ENCODE measurements at places on chromosomes 5 and 9. TPM values are rescaled to one million over a fixed set of nuclear protein-coding genes. Genes with fewer than 3 reads are reported as not detected.

GRCh38 chr5:150052956-150053712 lies 33.2 kb downstream of the CSF1R start:
- H3K27me3 ChIP-seq = no peaks in the 10 kb centered on the region
- H3K4me3 ChIP-seq = no peak overlapping the region
- peak; percentile 73 for DNase-seq
- peak overlapping the region; percentile 62 for H3K27ac ChIP-seq

ACO1 gene
- 91.6 TPM for total RNA-seq

DNA sequence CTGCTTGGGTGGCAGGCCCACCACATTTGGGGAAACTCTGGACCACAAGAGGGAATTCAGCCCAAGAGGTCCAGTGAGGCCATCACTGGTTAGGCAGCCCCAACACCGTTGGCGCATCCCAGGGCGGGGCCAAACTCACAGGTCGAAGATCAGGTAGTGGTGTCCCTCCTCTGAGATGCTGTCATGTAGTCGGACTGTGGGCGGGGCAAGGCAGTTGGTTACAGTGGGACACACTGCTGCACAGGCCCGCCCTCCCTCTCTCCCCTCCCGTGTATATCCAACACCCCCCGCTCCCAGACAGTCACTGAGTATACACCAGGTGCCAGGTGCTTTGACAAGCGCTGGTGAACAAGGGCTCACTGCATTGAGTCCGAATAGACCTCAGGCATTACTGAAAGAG lies 32.1 kb downstream of the CAMK2A start:
- no peak overlapping the region for H3K4me3 ChIP-seq
- no peak overlapping the region for H3K27ac ChIP-seq
- no peaks in the 10 kb centered on the region for H3K4me1 ChIP-seq

DNA sequence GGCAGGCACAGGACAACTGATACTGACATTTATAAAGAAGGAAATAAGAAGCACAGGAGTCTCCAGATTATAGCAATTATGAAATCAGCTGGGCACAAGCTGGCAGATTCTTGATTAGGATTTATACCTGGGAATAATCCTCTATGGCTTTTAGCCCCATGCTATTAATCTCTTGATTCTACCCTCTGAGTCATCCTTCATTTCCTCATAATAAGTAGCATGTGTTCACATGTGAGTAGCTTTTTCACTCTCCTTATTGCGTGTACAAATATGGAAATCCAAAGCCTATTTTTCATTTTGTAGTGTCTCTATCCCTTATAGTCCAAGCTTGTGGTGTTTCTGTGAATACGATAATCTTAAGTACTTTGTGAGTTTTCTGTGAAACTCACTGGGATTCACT lies 185.0 kb upstream of the PRLR start:
- H3K4me3 ChIP-seq = no peak overlapping the region
- no peaks in the 10 kb centered on the region for H3K36me3 ChIP-seq
- H3K27ac ChIP-seq = no peak overlapping the region
- H3K4me1 ChIP-seq = no peaks in the 10 kb centered on the region

- peak; percentile 88 for DNase-seq
- H3K27ac ChIP-seq = no peak overlapping the region
- H3K4me1 ChIP-seq = peaks cover 7% of the 10 kb centered on the region
- H3K27me3 ChIP-seq = no peaks in the 10 kb centered on the region
Observed at GRCh38 chr5:112419986-112420864, 1.1 kb upstream of the EPB41L4A start.

DNA sequence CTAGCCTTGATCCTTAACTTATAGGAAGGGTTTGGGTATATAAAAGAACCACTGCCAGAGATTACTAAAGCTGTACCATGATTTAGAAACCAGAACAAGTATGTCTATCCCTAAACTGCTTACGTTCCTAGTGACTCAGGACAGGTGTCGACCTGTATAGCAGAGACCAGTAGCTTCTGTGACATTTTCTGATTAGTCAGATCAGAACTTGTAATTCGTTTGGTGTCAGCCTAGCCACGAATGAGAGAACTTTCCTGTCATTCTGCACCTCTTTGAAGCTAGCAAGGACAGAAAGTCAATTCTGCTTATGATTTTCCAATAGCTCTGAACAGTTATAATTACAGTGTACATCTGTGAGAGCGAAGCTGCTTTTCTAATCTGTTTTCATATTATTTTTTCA lies 39.5 kb downstream of the PRKACG start:
- DNase-seq = no peak
- H3K27me3 ChIP-seq = no peaks in the 10 kb centered on the region
- H3K4me1 ChIP-seq = peaks cover 9% of the 10 kb centered on the region
- peak overlapping the region; percentile 12 for H3K4me3 ChIP-seq
- H3K27ac ChIP-seq = peak overlapping the region; percentile 61

DNA sequence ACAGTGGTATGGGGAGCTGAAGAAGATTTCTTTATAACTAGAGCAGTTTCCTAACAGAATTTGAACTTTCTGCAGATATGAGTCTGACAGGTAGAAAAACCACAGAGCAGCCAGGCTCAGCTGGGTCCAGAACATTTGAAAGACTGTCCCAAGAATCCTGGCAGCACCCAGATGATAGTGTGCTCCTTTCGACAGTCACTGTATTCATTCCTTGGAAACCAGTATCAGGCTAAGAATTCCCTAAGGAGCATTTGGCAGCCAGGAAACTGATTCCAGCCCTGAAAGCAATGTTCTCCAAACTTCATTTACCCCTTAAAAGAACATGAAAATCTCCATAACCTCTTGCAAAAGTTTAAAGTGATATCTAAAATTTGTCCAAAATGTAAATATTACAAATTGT lies 123.0 kb upstream of the MTAP start:
- peaks cover 5% of the 10 kb centered on the region for H3K27me3 ChIP-seq
- no peak overlapping the region for H3K4me3 ChIP-seq
- no peaks in the 10 kb centered on the region for H3K4me1 ChIP-seq
- no peak overlapping the region for H3K27ac ChIP-seq

CFAP90 gene
- total RNA-seq = 0.36 TPM

- H3K4me3 ChIP-seq = no peak overlapping the region
- H3K4me1 ChIP-seq = no peaks in the 10 kb centered on the region
- peaks cover 2% of the 10 kb centered on the region for H3K27me3 ChIP-seq
- DNase-seq = no peak
- H3K36me3 ChIP-seq = no peaks in the 10 kb centered on the region
Observed at GRCh38 chr9:122186777-122187470, 27.2 kb downstream of the MORN5 start.

- no peak overlapping the region for H3K27ac ChIP-seq
- H3K36me3 ChIP-seq = no peaks in the 10 kb centered on the region
- DNase-seq = no peak
- peaks cover 6% of the 10 kb centered on the region for H3K4me1 ChIP-seq
- H3K27me3 ChIP-seq = no peaks in the 10 kb centered on the region
Observed at GRCh38 chr9:98150721-98151120, 31.7 kb upstream of the TRIM14 start.

DNA sequence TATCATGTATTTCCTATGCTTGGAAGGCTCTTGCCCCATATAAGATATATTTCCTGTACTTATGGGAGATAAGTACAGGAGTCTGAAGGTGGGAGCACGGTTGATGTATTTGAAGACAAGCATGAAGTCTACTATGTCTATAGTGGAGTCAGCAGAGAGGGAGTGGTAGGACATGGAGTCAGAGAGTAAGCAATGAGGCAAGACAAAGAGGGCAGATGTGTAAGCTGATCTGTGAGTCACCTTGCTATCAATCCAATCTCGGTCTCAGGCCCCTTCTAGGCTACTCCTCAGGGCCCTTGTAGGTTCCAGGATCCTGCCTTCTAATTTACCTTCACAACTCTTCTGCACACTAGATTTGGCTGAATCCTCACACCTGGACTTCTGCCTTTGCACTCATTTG lies 105.5 kb downstream of the MACIR start:
- no peak overlapping the region for H3K27ac ChIP-seq
- H3K27me3 ChIP-seq = no peaks in the 10 kb centered on the region

GRCh38 chr5:120535900-120536299 lies 71.8 kb downstream of the PRR16 start:
- no peaks in the 10 kb centered on the region for H3K4me1 ChIP-seq
- no peak for DNase-seq
- H3K27ac ChIP-seq = no peak overlapping the region
- H3K36me3 ChIP-seq = no peaks in the 10 kb centered on the region
- H3K4me3 ChIP-seq = no peak overlapping the region

PTPN3 gene
- 1.6 TPM for total RNA-seq

DNA sequence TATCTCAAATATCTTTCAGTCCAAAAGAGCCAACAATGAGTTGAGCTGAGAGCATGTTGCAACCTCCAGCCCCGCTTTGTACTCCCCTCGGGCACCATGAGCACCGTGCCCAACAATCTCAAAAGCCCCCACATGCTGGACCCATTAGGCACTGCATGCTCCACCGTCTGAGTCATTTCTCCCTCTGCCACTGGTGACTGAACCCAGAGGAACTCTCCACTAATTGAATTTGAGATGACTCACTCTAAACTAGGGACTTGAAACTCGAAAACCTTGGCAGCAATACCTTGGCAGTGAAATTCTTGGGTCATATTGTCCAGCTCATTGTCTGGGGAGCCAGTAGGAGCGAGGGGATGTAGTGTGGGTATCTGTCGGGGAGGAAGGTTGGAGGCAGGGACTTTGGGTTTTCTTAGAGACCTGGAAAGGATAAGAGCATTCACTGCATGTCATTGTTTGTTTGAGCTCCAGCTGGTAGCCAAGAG lies 49.9 kb upstream of the SLIT3 start:
- no peaks in the 10 kb centered on the region for H3K36me3 ChIP-seq
- H3K27ac ChIP-seq = no peak overlapping the region
- H3K27me3 ChIP-seq = no peaks in the 10 kb centered on the region
- H3K4me3 ChIP-seq = no peak overlapping the region

DNA sequence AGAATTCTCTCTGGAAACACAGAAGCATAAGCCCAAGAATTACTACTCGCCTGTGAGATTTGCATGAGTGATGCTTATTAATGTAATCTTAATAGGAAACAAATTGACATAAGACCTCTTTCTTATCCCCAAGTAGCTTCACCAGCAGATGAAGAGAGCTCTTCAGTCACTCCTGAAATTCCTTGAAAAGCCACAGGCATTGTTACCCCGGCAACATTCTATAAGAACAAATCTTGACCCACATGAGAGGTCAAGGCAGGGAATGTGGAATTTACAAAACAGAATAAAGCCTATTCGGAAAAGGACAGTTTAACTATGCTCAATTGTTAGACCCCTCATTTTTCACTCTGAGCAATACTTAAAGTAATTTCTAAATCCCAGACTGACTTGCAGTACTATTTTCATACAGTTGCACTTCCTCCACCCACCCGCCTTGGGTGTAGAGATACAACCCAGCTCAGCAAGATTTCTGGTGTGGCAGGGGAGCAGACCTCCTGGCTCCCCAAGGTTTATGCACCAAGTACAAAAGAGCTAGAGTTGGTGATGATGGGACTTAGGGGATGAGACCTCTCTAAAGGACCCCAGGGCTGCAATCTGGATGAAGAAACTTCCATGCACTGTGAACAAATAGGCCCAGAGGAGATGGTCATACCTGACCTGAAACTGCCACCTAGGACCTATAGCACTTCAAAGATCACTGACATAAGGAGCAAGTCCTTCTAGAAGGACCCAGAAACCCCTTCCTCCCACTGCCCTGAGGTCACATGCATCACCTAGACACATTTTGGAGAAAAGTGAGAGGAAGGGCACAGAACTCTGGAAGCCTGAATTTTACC lies 242.1 kb downstream of the ZNF608 start:
- no peak overlapping the region for H3K4me3 ChIP-seq
- DNase-seq = no peak
- H3K4me1 ChIP-seq = no peaks in the 10 kb centered on the region
- no peaks in the 10 kb centered on the region for H3K27me3 ChIP-seq

- no peaks in the 10 kb centered on the region for H3K27me3 ChIP-seq
- no peaks in the 10 kb centered on the region for H3K36me3 ChIP-seq
- H3K4me1 ChIP-seq = peaks cover 6% of the 10 kb centered on the region
- DNase-seq = no peak
Observed at GRCh38 chr5:116438979-116439554, 135.6 kb downstream of the SEMA6A start.

OBP2B gene
- not detected for total RNA-seq

ABO gene
- 16.2 TPM for total RNA-seq

DNA sequence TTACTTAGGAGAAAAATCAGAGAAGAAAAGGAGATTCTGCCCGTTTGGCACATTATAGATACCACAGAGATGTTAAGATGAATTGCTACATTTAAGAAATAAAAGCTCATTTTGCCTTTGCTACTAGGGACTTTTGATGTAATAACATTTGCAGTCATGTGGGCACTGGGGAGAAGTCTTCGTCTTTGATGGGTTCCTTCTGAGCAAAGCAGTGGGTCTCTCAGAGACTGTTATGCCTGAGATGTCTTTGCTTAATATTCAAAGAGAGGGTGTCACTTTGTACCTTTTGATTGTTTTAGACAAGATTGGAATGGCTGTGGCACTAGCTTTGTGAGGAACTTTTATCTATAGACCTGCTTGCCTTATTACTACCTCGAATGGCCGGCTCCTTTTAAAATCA lies 25.0 kb downstream of the SLC25A25 start:
- no peak for DNase-seq
- peak overlapping the region; percentile 96 for H3K27ac ChIP-seq
- H3K27me3 ChIP-seq = no peaks in the 10 kb centered on the region
- no peaks in the 10 kb centered on the region for H3K36me3 ChIP-seq

DNA sequence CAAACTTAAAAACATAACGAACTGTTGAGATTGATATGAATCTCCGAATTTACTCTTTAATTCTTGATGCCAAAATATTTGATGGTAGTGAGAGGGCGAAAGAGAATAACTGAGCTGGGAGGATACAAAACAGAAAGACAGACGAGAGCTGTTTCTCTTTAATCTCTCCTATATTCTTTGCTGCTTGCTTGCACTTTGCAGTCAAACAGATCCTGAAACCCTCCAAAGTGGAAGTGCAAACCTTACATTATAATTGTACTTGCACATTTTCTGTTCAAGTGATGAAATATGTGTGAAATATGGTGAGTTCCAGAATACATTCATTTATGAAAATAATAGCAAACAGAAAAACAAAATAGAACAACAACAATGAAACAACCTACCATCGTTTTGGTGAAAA lies 63.8 kb downstream of the PAM start:
- H3K27ac ChIP-seq = no peak overlapping the region
- H3K4me3 ChIP-seq = no peak overlapping the region
- no peaks in the 10 kb centered on the region for H3K27me3 ChIP-seq
- DNase-seq = no peak
- no peaks in the 10 kb centered on the region for H3K36me3 ChIP-seq

DNA sequence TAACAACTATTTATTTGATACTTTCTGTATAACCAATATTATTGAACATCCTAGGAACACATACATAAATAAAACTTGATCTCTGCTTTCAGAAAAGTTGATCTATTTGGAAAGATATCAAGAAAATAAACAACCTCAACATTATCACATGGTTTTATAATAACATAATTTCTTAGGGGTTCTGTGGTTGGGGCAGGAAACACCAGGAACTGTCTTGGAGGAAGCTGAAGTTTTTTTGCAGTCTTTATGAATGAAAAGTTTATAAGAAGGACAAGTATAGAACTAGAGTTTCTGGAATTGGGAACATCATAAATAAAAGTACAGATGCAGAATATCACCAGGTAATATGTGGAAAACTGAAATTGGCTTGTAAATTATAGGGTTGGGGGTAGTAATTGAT lies 296.1 kb downstream of the TAF11L14 start:
- no peak overlapping the region for H3K4me3 ChIP-seq
- H3K36me3 ChIP-seq = no peaks in the 10 kb centered on the region
- no peak overlapping the region for H3K27ac ChIP-seq
- no peaks in the 10 kb centered on the region for H3K4me1 ChIP-seq
- no peak for DNase-seq
- no peaks in the 10 kb centered on the region for H3K27me3 ChIP-seq

GRCh38 chr9:1231998-1232919 lies 182.1 kb downstream of the DMRT2 start:
- peak; percentile 35 for DNase-seq
- H3K4me3 ChIP-seq = no peak overlapping the region
- H3K4me1 ChIP-seq = no peaks in the 10 kb centered on the region
- no peak overlapping the region for H3K27ac ChIP-seq
- no peaks in the 10 kb centered on the region for H3K36me3 ChIP-seq

HMMR gene
- 10.3 TPM for total RNA-seq

CMYA5 gene
- 2.1 TPM for total RNA-seq

Data from adrenal gland (tissue), 19 donors.